Activated CD8-positive, alpha-beta memory T cell treated with anti-CD3 and anti-CD28 coated beads, Interleukin-2, amount 10 ng/mL, durations not matched to agents 7 days and 5 days (primary cell): ENCODE measurements at places on chromosomes 11 and 22. TPM values are rescaled to one million over a fixed set of nuclear protein-coding genes. Genes with fewer than 3 reads are reported as not detected.

Gene FGF4
- not detected for total RNA-seq

Gene MS4A5
- total RNA-seq = not detected

Gene BIRC3
- 46.4 TPM for total RNA-seq

- no peaks in the 10 kb centered on the region for H3K36me3 ChIP-seq
- no peaks in the 10 kb centered on the region for H3K4me1 ChIP-seq
- no peak overlapping the region for H3K27ac ChIP-seq
- no peak for DNase-seq
Measured at GRCh38 chr11:8335683-8336082, 72.0 kb upstream of the LMO1 start.

DNA sequence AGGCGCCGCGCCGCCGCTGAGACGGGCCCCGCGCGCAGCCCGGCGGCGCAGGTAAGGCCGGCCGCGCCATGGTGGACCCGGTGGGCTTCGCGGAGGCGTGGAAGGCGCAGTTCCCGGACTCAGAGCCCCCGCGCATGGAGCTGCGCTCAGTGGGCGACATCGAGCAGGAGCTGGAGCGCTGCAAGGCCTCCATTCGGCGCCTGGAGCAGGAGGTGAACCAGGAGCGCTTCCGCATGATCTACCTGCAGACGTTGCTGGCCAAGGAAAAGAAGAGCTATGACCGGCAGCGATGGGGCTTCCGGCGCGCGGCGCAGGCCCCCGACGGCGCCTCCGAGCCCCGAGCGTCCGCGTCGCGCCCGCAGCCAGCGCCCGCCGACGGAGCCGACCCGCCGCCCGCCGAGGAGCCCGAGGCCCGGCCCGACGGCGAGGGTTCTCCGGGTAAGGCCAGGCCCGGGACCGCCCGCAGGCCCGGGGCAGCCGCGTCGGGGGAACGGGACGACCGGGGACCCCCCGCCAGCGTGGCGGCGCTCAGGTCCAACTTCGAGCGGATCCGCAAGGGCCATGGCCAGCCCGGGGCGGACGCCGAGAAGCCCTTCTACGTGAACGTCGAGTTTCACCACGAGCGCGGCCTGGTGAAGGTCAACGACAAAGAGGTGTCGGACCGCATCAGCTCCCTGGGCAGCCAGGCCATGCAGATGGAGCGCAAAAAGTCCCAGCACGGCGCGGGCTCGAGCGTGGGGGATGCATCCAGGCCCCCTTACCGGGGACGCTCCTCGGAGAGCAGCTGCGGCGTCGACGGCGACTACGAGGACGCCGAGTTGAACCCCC, 798 bp downstream of the BCR start:
- peaks cover 68% of the 10 kb centered on the region for H3K4me1 ChIP-seq
- DNase-seq = no peak
- peak overlapping the region; percentile 75 for H3K4me3 ChIP-seq
- H3K27me3 ChIP-seq = peaks cover 4% of the 10 kb centered on the region

- peak overlapping the region; percentile 20 for H3K27ac ChIP-seq
- peaks cover 23% of the 10 kb centered on the region for H3K36me3 ChIP-seq
- H3K4me3 ChIP-seq = peak overlapping the region; percentile 86
Measured at GRCh38 chr11:6483015-6483414, 1.7 kb downstream of the TIMM10B start.

DNA sequence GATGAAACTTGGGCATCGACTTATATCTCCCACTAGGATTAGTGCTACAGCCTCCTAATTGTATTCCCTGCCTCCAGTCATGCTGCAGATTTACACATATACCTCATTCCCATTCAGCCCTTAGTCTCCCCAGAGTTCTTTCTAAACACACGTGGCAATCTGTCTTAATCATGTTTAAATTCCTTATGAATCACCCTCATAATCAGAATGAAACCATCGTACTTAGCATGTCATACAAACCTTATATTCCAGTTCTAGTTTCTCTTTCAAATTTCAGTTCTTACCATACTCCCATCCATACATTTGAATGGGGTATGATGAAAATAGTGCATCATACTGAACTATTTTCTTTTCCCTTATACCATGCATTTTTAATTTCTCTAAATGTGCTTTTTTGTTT, 6.0 kb upstream of the OR10A2 start:
- H3K4me1 ChIP-seq = peaks cover 7% of the 10 kb centered on the region
- H3K27me3 ChIP-seq = peaks cover 8% of the 10 kb centered on the region
- H3K4me3 ChIP-seq = no peak overlapping the region
- DNase-seq = no peak

- no peak overlapping the region for H3K27ac ChIP-seq
- peaks cover 7% of the 10 kb centered on the region for H3K4me1 ChIP-seq
- no peaks in the 10 kb centered on the region for H3K36me3 ChIP-seq
- H3K27me3 ChIP-seq = peaks cover 11% of the 10 kb centered on the region
- no peak overlapping the region for H3K4me3 ChIP-seq
Measured at GRCh38 chr22:17570851-17571631, 7.7 kb downstream of the SLC25A18 start.

DNA sequence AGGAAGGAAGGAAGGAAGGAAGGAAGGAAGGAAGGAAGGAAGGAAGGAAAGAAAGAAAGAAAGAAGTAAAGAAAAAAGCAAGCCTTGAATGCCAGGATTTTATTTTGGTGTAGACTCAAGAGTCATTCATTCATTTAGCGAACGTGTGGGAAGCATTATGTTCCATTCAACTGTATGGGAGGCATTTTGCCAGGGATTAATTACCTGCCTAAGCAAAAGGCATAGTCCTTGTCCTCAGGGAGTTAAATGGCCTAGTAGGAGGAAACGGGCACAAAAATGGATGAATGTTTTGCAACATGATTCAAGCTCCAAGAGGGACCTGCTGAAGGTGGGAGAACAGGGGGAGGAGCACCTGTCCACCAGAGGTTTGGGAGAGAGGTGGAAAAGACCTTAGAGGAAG, 16.2 kb upstream of the ZNRF3 start:
- peaks cover 15% of the 10 kb centered on the region for H3K27me3 ChIP-seq
- no peaks in the 10 kb centered on the region for H3K36me3 ChIP-seq
- H3K4me1 ChIP-seq = no peaks in the 10 kb centered on the region
- DNase-seq = no peak
- H3K4me3 ChIP-seq = no peak overlapping the region

- H3K27me3 ChIP-seq = no peaks in the 10 kb centered on the region
- no peak overlapping the region for H3K4me3 ChIP-seq
- no peaks in the 10 kb centered on the region for H3K4me1 ChIP-seq
- H3K27ac ChIP-seq = no peak overlapping the region
Measured at GRCh38 chr22:35697142-35697541, 20.5 kb upstream of the APOL5 start.

DNA sequence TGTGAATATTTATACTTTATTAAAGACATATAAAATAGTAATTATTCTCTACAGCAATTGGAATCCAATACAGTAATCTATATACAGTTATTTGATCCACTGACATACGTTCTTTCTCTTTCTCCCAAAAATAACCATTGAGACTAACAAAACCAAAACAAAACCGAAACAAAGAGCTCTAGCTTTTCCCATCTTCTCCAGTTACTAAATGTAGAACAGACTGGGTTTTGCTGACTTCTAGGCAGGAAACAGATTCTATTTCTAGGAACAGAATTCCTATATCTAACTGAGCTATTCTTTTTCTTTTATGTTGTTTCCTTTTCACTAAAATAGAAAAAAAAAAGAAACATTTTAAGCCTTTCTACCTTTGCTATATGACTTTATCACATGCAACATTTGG, 80.1 kb downstream of the PACS1 start:
- peaks cover 16% of the 10 kb centered on the region for H3K4me1 ChIP-seq
- H3K36me3 ChIP-seq = peaks cover 23% of the 10 kb centered on the region
- no peak for DNase-seq
- H3K27ac ChIP-seq = no peak overlapping the region

DNA sequence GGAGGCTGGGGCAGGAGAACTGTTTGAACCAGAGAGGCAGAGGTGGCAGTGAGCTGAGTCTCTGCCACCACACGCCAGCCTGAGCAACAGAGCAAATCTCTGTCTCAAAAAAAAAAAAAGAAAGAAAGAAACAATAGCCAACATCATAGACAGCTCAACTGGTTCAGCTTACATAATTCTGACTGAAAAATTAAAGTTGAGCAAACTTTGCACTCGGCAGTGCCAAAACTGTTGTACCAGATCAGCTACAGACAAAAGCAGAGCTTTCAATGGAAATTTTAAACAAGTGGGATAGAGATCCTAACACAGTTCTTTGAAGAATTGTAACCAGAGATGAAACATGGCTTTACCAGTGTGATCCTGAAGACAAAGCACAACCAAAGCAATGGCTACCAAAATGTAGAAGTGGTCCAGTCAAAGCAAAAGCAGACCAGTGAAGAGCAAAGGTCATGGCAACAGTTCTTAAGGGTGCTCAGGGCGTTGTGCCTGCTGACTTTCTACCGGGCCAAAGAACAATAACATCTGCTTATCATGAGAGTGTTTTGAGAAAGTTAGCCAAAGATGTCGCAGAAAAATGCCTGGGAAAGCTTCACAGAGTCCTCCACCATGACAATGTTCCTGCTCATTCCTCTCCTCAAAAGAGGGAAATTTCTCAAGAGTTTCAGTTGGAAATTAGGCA, 59.3 kb downstream of the TTC28 start:
- H3K4me1 ChIP-seq = no peaks in the 10 kb centered on the region
- H3K36me3 ChIP-seq = no peaks in the 10 kb centered on the region
- H3K4me3 ChIP-seq = no peak overlapping the region

- no peak for DNase-seq
- H3K27ac ChIP-seq = no peak overlapping the region
- no peak overlapping the region for H3K4me3 ChIP-seq
- H3K36me3 ChIP-seq = no peaks in the 10 kb centered on the region
Measured at GRCh38 chr11:94787801-94788200, 19.6 kb downstream of the AMOTL1 start.
